ENCODE measurements at places on chromosomes 13 and 19.

- DNase-seq, result no peak
Observed at GRCh38 chr13:101452519-101453485, at the start of gene ITGBL1. TSS of gene ITGBL1 (plus strand) at chr13:101452675. CDS start at chr13:101452834, 159 bp downstream.

GRCh38 chr13:50361282-50361681 is 346.0 kb downstream of the KCNRG start:
- DNase-seq, result no peak

- no peak for DNase-seq
Observed at GRCh38 chr19:40630571-40631160, 29.5 kb downstream of the LTBP4 start.

- DNase-seq, result no peak
Observed at GRCh38 chr13:99741960-99742359, 229.6 kb downstream of the ZIC5 start.

DNA sequence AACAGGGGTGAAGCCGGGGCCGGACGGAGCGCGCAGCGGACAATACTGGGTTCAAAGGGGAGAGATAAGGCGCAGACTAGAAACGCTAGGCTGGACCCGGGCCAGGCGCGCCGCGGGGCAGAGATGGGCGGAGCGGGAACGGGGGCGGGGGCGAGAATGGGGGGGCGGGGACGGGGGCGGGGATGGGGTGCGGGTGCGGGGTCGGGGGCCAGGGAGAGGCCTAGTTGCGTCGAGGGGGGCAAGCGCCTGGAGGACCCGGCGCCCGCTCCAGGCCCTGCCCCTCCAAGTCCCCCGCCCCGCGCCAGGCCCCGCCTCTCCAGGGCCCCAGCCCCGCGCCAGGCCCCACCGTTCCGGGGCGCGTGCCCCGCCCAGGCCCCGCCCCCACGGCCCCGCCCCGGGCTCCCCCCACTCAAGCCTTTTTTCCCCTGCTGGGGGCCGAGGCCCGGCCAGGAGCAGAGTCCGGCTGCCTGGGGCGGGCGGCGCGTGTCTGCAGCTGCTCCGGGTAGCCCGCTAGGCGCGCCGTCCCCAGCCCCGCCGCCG is at the start of gene CERS4:
Gene CERS4, plus strand, starts transcription at position 449 of the 540 bp plus-strand sequence. CDS start 41,707 bp downstream, outside the sequence.
- peak; percentile 89 for DNase-seq

GRCh38 chr19:40217027-40217810 is 965 bp downstream of the TTC9B start:
- DNase-seq, result peak; percentile 93

DNA sequence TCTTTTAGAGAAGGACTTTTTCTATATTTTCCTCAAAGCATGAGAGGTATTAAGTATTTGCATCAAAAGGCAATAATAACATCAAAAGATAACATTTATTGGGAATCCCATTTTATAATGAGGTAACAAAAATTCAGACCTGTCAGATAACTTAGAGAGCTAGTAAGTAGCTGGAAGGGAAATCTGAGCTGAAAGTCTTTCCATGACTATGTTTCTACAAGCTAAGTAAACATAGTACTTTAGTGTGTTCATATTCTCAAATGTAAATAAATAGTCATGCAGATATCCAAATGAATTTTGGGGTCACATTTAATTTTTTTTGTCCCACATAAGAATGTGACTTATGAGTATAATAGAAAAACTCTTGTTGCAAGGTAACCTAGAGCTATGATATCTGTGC is 87.3 kb upstream of the FBXL3 start:
- no peak for DNase-seq

- DNase-seq, result no peak
Observed at GRCh38 chr13:39864221-39864620, 208.8 kb downstream of the COG6 start.

DNA sequence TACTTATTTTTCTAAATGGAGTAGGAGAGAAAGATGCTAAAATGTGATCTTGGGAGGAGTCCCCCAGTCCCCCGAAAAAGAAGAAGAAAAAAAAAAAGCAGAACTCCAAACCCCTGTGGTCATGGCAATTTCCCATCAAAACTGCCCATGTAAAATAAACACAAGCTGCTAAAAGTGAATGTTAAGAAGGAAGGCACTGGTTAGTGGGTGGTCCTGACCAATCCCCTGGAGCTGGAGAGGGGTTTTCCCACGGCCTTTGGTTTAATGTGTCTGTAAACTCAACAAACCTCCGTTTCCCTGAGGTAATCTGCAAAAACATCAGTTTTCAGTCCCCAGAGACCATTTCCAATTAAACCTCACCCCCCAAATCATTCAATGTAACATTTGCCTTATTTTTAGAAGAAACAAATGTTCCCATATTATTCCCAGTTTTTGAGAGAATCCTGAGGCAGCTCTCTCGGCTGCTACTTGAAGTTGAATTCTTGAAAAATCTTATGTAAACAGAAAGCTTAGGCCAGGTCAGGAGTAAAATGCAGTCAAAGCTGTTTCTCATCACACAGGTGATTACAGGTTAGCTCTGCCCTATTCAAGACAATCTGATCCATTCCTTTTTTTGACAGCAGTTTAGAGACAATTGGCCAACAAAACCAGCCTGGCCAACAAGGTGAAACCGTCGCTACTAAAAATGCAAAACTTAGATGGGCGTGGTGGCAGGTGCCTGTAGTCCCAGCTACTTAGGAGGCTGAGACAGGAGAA is 17.0 kb downstream of the RAB3D start:
- no peak for DNase-seq

GRCh38 chr13:51997641-51998330 is 13.5 kb downstream of the ATP7B start:
- DNase-seq, result peak; percentile 14

DNA sequence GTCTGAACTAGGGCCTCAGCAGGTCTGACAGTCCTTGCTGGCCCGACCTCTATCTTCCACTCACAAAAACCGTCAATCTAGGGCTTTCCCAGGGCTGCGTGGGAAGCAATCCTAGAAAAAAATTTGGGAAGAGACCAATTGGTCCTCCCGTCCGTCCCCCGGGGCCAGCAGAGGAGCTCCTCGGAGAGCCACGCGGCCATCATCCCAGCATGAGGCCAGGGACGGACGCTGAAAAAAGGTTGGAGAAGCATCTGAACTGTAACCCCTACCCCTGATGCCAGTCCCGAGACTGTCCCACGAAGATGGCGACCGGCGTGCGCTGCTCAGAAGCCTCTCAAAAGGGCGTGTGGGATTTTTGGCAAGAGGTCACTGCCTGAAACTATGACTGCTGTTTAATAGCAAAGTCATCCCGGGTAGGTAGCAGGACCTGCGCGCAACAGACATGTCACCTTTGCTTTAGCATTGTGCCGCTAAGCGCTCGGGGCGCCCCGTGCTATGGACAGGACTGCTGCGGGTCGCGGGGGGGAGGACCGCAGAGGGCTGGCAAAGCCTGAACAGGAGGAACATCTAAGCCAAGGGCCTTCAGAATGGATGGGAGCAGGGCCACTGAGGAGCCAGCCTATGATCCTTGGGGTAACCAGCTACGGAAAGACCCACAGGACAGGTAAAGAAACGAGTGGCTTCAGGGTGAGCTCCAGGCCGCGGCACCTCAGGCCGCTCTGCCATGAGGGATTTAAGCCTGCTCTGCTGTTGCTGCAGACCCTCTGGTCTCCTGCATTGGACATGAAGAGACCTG is 10.6 kb downstream of the AKAP8 start:
- no peak for DNase-seq

DNA sequence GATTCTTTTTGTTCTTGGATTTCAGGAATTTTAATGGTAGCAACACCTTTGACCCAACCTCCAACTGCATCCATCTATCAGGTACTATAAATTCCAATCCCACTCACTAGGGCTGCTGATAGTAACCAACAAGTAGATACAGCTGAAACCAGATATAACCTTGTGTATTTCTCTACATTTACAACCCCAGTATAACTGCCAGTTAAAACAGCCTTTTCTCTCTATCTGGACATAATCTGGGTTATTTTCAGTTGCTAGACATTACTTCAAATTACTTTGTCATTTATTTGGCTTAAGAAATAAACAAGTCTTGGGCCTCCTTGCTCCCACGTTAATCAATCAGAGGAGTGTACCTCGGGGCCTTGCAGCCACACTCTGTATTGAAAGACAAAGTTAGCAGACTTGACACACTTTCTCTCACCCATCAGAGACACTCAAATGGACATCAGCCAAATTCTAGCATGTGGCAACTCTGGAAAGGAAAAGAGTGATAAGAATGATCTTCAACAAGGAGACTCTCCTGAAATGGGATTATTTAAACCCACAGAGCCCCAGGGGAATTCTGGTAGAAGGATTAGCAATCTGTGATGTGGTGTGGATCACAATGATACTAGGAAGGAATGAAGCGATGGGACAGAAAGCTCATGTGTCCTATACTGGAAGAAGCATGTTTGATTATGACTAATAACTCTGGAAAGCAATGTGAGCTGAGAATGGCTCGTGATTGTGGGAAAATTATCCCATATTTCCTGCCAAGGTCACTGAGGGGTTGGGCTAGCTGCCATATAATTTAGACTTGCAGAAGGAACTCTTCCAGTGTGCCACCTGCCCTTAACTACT is 157.5 kb downstream of the FLT1 start:
- no peak for DNase-seq

DNA sequence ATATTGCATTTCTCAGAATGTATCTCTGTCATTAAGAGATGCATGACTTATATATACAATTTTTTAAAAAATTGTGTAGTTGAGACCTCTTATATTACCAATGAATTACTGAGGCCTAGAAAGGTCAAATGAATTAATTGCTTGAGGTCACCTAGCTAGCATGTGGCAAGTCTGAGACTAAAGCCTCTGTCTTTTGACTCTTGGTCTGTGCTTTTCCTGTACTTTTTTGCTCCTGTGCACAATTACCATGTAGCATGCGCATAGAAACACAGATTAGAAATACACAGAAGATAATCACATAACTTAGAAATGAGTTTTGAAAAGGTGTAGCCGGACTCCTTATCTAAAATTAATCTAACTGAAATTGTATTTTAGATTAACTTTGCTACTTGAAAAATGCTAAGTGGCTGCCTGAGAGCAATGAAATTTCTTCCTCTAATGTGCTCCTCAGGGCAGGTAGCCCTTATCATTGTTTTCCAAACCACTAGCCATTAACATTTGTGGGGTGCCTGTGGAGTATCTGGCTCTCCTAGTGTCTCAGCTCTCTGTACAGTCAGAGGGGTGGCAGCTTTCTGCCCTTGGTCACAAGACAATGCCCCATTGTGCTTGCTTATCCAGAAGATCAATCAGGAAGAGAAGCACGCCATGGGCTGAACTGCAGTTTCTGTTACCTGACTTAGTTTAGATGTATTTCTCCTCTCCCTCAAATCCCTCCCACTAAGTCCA is 119.6 kb downstream of the RFC3 start:
- DNase-seq, result no peak

GRCh38 chr13:82963226-82964099 is 918.8 kb downstream of the SLITRK1 start:
- no peak for DNase-seq

GRCh38 chr13:59259165-59260000 is 904.3 kb downstream of the DIAPH3 start:
- no peak for DNase-seq

DNA sequence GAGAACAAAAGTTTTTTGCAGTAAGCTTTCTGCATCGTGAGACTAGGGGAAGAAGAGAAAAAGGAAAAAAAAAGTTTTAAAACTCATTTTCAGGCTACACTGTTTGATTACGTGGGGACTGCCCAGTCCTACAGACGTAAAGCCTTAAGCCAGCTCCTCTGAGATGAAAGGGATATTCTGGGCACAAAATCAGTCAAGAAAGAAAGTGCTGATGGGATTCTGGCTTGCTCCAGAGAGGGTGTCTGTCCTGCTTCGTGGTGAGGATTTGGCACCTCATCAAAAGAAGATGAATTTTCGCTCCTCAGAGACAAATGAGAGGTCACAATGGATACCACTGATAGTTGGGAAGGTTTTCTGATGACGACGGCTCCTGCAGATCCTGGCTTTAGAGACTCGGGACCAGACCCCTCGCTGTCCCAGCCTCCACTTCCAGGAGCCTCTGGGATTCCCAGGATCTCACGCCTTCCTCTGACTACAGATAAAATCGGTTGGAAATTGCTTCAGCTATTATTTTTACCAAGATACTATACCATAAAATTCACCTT is 9.7 kb downstream of the TEX29 start:
- no peak for DNase-seq

DNA sequence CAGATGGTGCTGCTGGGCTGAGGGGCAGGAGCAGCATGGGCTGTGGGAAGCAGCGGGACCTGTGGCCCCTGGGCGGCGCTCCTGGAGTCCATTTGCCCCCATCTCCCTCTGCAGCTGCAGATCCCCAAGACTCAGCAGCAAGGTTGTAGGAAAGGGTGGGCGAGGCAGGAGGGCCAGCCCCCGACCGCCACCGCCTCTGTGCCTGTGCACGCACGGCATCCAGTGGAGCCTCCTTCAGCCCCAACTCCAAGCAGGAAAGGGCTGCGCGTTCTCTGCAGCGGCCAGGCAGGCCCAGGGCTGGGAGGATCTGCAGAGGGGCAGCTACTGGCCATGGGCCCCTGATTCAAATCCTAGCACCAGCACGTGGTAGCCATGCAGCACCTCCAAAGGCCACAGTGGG is 20.8 kb downstream of the DPF1 start:
- DNase-seq, result no peak

DNA sequence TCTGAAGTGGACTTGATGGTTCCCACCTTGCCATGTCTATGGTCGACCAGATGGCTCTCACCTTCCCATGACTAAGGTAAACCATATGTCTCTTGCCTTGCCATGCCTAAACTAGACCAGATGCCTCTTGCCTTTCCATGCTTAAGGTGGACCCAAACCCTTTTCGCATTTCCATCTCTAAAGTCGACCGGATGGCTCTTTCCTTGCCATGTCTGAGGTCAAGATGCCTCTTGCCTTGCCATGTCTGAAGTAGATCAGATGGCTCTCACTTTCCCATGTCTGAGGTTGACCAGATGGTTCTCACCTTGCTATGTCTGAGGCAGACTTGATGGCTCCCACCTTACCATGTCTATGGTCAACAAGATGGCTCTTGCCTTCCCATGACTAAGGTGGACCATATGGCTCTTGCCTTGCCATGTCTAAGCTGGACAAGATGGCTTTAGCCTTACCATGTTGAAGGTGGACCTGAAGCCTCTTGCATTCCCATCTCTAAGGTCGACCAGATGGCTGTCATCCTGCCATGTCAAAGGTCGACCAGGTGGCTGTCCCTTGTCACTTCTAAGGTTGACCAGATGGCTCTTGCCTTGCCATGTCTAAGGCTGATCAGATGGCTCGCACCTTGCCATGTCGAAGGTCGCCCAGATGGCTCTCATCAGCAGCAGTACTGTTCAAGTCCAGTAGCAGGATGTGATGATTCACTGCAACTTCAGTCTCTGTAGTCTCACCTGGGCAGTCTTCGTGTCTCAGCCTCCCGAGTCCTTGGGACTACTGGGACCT is 1439.4 kb downstream of the UQCRFS1 start:
- DNase-seq, result no peak

DNA sequence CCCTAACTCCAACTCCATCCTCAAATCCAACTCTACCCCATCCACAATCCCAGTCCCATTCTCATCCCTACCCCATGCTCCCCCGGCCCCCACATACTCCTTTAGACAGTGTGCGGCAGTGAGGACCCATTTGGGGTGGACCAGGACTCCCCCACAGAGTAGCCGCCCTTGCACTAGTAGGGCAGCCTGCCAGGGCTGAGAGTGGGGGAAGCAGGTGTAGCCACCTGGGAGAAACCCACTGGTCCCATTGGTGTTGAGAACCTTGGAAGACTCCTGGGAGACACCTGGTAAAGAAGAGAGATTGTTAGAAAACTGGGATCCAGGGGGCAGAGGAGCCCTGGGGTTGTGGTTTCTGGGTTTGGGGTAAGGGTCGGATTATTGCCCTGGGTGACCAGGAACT is 4.6 kb downstream of the KLK13 start:
- DNase-seq, result no peak

Measured in NCI-H510A (cell line).